ENCODE measurements at places on chromosomes 12 and 14. TPM values are rescaled to one million over a fixed set of nuclear protein-coding genes. Genes with fewer than 3 reads are reported as not detected.

Gene CLEC6A
- not detected for total RNA-seq

Gene RHOJ
- 21.6 TPM for total RNA-seq

Gene CD27
- 0.20 TPM for total RNA-seq

- DNase-seq, result no peak
These were observed 154.5 kb upstream of the FKBP4 start for GRCh38 chr12:2640281-2640680.

GRCh38 chr12:64889434-64890216 is 65.2 kb downstream of the TBC1D30 start:
- no peak for DNase-seq
